ENCODE measurements at places on chromosomes 16 and 17.
A peak's percentile ranks its signal among the peaks of the same experiment; 100 is the strongest.

- peak; percentile 8 for DNase-seq
Measured at GRCh38 chr17:33520426-33521330, 227.6 kb upstream of the ASIC2 start.

DNA sequence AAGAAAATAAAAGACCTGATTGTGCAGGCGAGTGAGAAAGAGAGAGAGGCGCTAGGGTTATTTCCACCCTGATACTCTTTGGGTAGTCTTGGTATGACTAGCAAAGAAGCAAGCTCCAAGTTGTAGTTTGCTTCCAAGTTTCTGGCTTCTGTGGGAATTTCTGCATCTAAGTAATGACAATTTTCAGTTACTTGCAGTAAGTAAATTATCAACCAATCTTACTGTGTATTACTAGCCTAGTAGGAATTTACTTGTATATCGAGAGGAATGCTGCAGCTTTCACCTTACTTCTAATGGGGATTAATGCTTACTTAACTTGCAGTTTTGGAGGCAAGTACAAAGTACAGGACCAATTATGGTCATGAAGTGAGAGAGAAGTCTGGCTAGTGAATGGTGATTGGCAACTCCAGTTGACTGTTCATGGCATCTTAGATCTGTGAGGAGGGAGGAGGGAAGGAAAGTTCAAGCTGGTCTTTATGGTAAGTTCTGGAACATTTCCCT, 31.9 kb downstream of the TENT4B start:
- no peak for DNase-seq

DNA sequence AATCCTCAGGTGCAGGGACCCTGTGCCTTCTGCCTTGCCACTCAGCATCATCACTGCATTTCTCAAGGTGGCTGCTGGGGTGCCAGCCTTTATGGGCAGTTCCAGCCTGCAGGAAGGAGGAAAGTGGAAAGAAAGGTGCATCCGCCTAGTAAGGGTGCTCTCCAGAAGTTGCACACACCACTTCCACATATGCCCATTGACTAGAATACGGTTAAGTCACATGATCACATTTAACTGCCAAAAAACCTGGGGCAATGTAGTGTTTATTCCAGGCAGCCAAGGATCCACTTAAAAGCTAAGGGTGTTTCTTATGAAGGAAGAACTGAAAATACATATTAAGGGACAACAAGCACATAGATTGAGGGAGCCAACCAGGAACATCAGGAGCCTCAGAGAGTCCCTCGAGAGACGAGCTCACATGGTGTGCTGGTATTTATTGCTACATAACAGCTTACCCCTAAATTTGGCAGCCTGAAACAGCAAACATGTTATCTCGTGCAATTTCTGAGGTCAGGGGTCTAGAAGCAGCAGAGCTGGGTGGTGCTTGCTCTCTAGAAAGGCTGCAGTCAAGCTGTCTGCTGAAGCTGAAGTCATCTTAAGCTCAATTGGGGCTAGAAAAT, 52.0 kb upstream of the MMP2 start:
- DNase-seq = no peak

GRCh38 chr16:11350921-11351335, 5.7 kb downstream of the RMI2 start:
- no peak for DNase-seq

DNA sequence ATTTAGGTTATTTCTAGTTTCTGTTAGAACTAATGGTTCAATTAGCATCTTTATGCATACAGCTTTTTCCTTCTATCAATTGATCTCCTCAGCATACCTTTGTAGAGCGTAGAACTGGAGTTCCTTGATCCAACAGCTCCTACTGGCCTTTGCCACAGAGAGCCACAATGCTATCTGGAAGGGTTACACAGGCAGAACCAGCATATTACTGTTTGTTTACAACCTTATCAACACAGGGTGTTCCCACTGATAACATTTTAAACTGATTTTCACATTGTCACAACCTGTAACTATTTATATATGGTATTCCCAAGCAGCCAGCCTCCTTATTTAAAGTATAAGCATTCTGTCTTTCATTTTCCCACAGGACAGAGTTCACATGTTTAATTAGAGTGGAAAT, 382.2 kb downstream of the MAF start:
- DNase-seq = no peak

GRCh38 chr16:49928176-49929041, 72.5 kb upstream of the ZNF423 start:
- peak; percentile 3 for DNase-seq

GRCh38 chr16:71311553-71312158, 22.5 kb upstream of the CMTR2 start:
- DNase-seq = no peak

GRCh38 chr16:12482455-12483220, 321.0 kb downstream of the CPPED1 start:
- no peak for DNase-seq

DNA sequence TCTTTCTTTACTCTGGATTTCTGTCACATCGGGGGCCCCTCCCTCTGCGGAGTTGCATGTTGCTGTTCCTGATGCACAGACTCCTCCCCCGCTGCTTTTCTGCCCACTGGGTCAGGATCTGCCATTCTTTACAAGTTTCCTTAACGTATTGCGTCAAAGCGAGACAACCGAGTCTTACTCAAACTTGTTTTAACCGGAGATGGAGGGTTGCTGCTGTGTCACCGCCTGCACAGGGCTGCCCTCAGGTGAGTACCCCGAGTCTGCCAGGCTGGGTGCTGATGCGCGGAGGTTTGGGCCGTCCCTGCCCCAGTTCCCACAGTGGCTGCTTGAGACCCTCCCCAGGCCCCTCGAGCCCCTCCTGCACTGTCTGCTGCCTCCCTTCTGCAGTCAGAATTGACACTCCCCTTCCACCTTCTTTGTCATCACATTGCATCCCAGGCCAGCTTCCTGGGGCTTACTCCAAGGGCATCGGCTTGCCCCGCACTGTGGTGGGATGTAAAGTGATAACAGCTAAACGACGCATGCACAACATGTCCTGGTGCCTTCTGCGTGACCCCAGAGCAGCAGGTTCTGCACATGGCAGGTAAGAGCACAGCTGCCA, 19.3 kb downstream of the CARHSP1 start:
- no peak for DNase-seq

- DNase-seq = no peak
Measured at GRCh38 chr16:66878067-66878466, 2.2 kb upstream of the PDP2 start.

DNA sequence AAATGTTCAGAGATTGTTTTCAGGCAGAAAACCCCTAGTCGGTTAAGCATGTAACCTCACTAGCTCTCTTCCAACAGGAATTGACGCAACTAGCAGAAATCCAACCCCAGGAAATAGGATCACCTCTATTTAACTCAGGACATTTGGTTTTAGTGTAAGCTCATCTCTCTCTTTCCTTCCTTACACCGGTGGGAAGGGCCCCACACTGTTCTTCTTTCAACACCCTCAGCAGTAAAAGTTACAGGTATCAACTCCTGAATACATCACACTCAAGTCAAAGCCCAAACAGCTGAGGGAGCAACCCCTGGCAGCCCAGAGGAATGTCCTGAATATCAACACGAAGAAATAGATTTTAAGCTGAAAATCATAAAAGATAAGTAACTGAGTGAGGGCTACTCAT, 191.2 kb upstream of the KIF2B start:
- DNase-seq = no peak

- no peak for DNase-seq
Measured at GRCh38 chr17:81967244-81967532, 6.2 kb upstream of the NOTUM start.

DNA sequence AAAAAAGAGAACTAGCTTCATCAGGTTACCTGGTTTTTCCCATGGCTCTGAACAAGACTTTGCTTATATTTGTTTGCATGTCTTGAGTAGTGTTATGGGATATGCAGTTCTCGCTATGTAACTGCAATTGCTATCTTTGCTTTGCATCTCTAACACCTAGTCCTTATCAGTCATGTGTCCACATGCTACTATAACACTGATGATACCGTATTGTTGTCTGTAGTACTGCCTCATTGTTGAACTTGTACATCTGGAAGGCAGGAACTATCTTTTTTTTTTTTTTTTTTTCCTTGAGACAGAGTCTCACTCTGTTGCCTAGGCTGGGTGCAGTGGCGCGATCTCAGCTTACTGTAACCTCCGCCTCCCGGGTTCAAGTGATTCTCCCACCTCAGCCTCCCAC, 2.5 kb downstream of the PSME3 start:
- DNase-seq = no peak

GRCh38 chr17:43578699-43579565, 32.8 kb upstream of the ETV4 start:
- DNase-seq = peak; percentile 42

DNA sequence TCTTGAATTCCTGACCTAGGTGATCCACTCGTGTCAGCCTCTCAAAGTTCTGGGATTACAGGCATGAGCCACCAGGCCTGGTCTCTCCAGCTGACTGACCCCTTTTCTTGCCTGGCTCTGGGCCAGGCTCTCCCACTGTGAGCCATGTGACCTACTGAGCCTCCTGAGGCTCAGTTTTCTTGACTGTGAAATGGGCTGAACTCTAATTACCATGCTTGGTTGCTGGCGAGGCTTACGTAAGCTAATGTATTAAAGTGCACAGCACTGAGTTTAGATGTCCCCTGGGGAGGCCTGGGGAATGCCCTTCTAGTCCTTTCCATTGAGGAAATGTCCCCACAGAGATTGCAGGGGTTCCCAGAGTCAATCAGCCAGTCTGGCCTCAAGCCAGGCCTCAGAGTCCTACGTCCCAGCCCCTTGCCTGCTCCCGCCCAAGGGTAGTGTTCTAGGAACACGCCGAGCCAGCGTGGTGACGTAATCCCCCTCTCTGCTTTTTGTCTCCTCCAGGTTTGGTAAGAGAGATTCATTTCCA, 45.8 kb upstream of the LGALS9 start:
- DNase-seq = no peak

DNA sequence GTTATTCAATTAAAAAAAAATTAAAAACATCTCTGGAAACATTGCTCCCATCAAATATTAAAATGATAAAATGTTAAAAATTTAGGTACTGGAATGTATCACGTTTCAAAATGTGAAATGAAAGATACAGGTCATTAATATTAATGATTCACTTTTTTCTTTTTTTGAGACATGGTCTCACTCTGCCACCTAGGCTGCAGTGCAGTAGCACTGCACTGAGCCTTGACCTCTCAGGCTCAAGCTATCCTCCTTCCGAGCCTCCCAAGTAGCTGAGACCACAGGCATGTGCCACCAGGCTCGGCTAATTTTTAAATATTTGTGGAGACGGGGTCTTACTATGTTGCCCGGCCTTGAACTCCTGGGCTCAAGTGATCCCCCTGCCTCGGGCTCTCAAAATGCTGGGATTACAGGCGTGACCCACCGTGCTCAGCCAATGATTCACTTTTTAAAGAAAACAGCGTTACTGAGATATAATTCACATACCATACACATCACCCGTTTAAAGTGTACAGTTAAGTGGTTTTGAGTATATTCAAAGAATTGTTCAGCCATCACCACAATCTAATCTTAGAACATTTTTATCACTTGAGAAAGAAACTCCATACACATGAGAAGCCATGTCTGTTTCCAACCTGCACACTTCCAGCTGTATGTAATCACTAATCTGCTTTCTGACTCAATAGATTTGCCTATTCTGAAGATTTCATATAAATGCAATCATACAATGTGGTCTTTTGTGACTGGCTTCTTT, 19.1 kb upstream of the NETO2 start:
- DNase-seq = no peak

GRCh38 chr16:65698791-65699321, 577.0 kb upstream of the CDH11 start:
- no peak for DNase-seq

GRCh38 chr16:1906846-1907165, 11.4 kb downstream of the HS3ST6 start:
- no peak for DNase-seq

DNA sequence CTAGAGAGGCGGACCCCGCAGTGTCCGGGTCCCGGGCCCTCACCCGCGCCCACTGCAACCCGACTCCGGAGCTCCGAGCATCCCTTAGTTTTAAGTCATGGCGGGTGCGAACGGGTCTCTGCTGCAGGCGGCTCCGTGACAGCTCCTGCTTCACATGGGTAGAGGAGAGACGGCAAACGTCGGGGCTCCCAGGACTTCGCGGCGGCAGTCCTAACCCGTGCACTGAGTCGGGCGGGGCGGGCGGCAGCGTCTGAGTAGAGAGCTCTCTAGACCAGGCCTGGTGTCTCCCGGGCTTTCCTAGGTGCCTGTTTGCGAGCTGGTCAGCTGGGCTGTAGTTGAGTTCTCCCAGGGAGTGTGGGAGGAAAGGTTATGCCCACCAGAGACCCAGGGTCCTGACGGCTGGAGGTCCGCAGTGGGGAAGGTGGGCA, 345 bp downstream of the TSC2 start:
- DNase-seq = no peak

- DNase-seq = no peak
Measured at GRCh38 chr17:80208050-80208449, 12.1 kb downstream of the SGSH start.

- no peak for DNase-seq
Measured at GRCh38 chr16:87792205-87792565, 26.4 kb upstream of the KLHDC4 start.

GRCh38 chr16:77853161-77853560, 64.8 kb downstream of the VAT1L start:
- no peak for DNase-seq

DNA sequence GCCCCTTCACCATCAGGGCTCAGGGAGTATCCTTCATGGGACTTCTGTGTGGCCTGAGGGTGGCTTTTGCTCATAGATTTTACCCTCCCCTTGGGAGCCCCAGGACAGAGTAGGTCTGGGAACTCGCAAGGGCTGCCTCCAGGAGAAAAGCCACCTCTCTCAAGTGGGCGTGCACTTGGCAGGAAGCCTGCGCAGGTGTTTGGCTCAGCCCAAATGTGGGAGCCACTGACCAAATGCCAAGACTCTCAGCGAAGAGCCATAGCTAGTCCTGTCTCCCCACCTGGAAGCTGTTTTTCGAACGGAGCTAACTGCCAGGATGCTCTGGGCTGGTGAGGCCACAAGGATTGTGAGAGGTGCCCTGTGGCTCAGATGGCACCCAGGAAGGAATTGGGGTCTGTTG, 2.0 kb upstream of the HSD17B2 start:
- no peak for DNase-seq

GRCh38 chr17:614653-615546, 99.7 kb downstream of the VPS53 start:
- peak; percentile 78 for DNase-seq

- DNase-seq = no peak
Measured at GRCh38 chr17:2171702-2172076, 116.8 kb downstream of the HIC1 start.

GRCh38 chr16:86027373-86028126, 128.6 kb downstream of the IRF8 start:
- no peak for DNase-seq

- DNase-seq = peak; percentile 37
Measured at GRCh38 chr17:7927596-7927995, 2.1 kb downstream of the KCNAB3 start.

DNA sequence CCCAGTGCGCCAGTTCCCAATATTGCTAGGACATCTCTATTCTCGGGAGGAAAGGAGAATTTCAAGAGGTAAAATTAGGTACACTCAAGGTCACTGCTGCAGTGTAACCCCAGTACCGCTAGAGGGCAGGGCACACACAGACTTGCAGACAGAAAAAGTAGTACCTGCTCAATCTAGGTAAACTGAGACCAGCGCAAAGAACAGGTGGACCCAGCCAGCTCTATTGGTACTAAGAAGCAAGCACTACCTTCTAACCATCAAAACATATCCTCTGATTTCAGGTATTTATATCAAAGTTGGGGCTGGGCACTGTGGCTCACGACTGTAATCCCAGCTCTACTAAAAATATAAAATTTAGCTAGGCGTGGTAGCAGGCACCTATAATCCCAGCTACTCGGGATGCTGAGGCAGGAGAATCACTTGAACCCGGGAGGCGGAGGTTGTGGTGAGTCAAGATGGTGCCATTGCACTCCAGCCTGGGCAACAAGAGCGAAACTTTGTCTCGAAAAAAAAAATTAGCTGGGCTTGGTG, 3.6 kb upstream of the WDR81 start:
- peak; percentile 65 for DNase-seq

- DNase-seq = no peak
Measured at GRCh38 chr16:23317751-23318150, 15.6 kb downstream of the SCNN1B start.

Measured in bronchial epithelial cell (primary cell).